ENCODE measurements at places on chromosomes 3 and 15.
A peak's percentile ranks its signal among the peaks of the same experiment; 100 is the strongest.

- DNase-seq: no peak
Measured at GRCh38 chr3:49416867-49417266, 4.6 kb downstream of the TCTA start.

DNA sequence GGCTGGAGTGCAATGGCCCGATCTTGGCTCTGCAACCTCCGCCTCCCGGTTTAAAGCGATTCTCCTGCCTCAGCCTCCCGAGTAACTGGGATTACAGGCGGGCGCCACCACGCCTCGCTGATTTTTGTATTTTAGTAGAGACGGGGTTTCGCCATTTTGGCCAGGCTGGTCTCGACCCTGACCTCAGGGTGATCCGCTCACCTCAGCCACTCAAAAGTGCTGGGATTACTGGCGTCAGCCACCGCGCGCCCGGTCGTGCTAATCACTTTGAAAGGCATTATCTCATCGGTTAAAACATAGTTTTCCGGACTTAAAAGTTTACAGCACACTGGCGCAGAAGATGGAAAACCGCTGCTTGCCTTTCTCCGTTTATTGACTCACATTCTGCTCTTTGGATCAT lies 27.6 kb upstream of the MTHFS start:
- no peak for DNase-seq

DNA sequence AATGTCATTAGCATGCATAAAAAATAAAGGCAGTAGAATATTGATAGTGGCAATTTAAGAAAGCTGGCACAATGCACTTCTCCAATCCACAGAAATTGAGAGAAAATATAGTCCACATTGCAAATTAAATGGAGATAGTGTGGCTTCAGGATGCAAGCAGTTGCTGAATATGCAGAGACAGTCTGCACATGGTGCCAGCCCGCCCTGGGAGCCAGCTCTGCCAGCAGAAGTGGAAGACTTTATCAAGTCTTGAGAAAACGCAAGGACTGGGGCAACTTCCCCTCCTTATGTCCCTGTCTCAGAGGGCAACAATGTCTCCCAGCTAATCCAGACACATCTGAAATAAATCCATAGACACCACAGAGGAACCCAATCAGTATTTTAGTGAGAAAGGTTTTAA lies 57.2 kb downstream of the MB21D2 start:
- no peak for DNase-seq

GRCh38 chr3:156611870-156612494 lies 57.1 kb upstream of the SSR3 start:
- no peak for DNase-seq

GRCh38 chr3:129627350-129628168 lies 21.1 kb upstream of the PLXND1 start:
- DNase-seq: peak; percentile 86

DNA sequence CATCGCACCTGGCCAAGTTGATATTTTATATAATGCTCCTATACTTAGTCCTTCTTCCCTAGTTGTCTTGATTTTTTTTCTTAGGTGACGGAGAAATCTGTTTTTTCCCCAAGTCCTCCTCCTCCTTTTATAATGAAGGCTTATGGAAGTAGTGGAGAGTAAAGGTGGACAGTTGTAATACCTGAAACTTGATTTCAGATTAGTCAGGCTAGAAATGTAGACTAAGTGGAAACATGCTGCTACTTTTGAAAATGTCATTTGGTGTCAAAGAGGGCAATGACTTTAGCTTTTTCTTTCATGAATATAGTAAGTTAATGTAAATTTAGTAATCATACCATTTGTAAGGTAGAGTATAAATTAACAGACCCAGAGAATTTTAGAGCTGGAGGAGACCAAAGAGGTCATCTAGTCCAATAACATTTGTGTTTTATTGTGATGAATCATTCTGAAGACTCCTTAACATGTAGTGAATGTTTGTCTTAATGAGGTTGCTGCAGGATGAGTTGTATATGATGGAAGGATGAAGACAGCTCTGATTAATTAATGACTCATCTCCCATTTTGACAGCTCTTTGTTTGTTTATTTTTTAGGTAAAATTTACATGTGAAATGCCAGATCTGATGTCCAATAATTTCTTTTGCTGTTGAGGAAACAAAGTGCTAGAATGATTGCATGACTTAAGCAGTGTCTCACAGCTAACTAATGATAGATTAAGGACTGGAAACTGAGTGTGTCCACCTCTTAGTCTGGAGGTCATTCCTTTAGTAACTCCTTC lies 8.7 kb downstream of the CTDSPL2 start:
- DNase-seq: no peak

GRCh38 chr3:14377838-14378169 lies 24.6 kb upstream of the SLC6A6 start:
- DNase-seq: peak; percentile 66

GRCh38 chr3:11476735-11477144 lies 167.0 kb downstream of the VGLL4 start:
- DNase-seq: no peak

DNA sequence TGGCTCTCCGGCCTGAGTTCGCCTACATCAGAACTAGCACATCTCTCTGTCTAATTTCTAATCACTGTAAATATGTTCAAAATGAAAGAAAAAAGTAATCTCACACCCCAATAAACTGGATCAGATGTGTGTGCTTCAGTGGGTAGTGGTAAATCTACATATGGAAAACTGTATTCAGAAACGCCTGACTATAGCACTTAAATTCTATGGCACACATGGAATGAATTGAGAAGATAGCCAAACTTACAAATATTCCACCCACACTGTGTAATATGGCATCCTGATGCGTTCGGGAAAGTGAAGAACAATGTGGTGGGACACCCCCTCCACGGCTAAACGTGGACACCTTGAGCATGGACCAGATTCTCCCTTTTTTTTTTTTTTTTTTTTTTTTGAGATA lies 40.6 kb upstream of the BOC start:
- DNase-seq: no peak

- DNase-seq: peak; percentile 66
Measured at GRCh38 chr15:75843678-75844581, 683 bp downstream of the UBE2Q2 start.

DNA sequence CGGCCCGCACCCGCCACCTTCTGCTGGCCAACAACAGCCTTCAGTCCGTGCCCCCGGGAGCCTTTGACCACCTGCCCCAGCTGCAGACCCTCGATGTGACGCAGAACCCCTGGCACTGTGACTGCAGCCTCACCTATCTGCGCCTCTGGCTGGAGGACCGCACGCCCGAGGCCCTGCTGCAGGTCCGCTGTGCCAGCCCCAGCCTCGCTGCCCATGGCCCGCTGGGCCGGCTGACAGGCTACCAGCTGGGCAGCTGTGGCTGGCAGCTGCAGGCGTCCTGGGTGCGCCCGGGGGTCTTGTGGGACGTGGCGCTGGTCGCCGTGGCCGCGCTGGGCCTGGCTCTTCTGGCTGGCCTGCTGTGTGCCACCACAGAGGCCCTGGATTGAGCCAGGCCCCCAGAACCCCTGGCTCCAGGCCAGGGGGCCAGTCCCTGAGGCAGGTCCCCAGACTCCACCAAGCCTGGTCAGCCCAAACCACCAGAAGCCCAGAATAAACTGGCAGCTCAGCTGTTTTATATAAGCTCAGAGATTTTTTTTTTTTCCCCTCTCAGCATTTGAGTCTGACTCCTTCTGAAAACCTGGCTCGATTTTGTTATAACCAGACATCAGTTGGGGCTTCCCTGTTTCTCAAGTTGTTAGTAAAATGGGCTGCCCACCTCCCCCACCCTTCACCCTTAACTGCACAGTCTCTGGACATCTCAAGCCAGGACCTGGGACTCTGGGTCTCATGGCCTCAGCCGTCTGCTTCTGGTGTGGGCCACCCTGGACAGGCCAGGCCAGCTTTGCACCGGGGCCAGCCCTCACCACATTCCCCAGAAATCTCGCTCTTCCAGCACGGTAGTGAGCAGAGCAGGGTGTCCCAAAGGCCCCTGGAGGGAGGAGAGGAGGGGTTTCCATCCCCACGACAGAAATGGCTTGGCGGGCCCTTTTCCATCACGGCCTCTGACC lies 1.6 kb downstream of the GP9 start:
- no peak for DNase-seq
